ENCODE measurements at places on chromosomes 5 and 9.

DNA sequence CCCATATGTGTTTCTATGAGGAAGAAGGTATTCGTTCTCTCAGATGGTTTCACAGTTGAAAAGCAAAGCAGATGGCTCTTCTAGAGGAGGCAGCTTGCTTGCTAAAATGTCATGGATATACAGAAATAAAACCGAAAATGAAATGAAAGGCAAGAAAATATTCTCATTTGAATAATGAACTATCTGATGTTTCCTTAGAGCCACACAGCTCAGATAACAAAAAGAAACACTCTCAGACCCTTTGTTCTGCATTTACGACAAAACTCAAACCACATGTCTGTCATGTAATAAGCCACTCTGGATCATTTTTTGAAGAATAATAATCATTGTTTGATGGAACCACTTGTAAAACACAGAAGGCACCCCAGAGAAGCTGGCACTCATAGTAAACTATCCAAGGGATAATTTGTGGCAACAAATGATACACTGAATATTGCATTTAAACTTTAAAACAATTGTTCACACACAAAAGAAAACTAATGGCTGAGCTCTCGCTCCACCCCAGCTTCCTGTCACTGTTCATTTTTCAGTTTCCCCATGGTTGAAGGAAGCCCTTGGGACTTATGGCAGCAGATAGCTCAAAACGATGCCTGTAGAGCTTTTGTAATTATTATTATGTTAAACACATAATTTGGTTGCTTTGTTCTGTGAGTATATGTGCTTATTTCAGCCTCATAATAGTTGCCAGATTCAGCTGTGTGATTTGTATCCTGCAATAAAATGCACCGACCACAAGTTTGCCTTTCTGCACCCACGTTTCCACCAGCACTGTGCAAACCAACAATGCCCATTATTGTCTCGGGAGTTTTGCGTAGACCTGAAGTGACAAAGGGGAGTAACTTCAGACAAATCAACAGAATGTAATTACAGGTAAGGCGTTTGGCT lies 256.0 kb downstream of the TMEM167A start:
- DNase-seq = no peak

DNA sequence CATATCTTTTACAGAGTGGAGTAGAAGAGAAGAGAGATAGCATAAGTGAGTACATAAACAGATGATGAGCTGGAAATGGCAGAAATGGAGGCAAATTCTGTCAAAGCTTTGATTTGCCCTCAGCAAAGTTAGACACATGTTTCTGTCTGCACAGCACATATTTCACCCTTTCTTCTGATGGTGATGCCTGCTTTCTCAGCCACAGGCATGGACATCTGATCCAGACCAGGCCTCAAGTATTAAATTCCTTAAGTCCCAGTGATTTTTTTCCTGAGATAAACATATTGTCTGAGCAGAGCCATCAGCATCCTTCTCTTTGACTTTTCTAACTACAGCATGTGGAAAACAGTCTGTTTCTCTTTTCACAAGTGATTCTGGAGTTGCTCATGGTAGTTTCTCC lies 409.8 kb downstream of the MAN2A1 start:
- no peak for DNase-seq

DNA sequence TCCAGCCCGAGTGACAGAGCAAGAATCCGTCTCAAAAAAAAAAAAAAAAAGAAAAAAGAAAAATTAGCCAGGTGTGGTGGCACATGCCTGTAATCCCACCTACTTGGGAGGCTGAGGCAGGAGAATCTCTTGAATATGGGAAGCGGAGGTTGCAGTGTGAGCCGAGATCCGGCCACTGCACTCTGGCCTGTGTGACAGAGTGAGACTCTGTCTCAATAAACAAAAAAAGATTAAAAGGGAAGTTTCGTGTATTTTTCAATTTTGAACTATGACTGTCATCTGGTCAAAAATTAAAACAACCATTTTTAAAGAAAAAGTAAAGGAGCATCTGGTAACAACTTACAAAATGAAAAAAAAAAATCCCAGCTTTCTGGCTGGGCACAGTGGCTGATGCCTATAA lies 36.3 kb upstream of the PLIN2 start:
- no peak for DNase-seq

DNA sequence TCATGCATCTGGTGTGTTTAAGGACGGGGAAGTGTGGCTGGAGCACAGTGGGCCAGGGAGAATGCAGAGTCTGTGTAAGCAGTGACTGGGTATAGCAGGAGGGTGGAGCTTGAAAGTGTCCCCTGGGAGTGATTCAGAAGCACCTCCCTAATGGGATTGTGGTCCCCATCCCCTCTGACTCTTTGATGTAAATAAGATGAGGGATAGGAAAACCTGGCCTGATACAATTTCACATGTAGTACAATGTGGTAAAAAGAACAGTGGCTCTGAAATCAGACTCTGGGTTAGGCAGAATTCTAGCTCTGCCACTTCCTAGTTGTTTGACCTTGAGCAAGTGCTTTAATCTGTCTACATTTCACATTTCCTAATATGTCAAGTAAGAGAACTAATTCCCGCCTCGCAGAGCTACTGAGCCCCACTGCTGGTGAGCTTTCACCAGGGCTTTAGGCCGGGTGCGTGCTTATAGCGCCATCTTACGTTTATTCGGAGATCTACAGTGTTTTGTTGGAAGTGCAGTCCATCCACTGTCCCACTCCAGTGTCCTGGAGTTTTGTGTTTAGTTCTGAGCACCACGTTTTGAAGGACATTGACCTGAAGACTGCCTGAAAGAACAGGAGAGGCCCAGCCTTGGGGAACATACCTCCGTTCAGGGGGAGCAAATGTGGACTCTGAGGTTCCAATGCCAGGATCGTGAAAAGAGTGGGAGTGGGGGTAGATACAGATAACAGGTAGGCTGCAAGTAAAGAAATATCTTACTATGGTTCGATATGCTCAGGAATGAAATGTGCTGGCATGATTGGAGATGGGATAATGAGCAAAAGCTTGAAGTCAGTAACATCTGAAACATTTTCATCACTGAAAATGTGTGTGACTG lies 51.2 kb upstream of the TESK1 start:
- peak; percentile 69 for DNase-seq

DNA sequence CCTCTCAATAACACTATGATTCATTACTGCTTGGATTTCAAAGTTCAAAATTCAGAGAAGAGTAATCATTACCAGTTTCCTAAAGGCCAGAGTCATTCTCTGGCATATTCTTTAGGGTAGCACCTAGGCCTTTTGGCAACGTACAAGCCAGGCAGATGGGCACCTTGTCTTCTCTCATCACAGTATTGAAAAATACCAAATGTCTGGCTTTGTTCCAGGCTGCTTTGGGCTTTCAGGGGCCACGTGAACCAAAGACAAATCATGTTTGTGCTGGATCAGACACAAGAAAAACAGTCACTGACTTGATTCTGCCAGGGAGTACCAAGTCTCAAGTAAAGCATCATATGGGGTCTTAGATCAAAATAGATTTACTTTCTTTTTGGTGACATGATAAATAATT lies 15.5 kb downstream of the MEGF9 start:
- no peak for DNase-seq
